ENCODE measurements at places on chromosomes 11 and 22.

GRCh38 chr11:95991101-95991500 lies 67.2 kb upstream of the MTMR2 start:
- DNase-seq, result no peak

DNA sequence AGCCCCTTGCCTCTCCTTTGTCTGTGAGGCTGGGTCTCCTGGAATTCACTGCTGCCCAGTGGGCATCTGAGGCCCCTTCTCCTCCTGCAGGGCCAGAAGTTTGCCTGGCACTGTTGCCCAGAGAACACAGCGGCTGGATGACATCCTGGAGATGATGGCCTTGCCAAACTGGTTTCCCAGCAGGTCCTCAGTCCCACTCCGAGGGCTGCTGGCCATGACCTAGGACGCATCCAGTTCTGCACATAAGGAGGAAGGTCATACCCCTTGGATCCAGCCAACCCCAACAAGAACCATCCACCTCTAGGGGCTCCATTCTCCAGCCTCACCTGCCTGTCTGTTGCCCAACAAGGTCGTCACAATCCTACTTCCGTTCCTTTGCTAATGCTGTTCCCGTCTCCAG lies 3.4 kb upstream of the SMTN start:
- no peak for DNase-seq

DNA sequence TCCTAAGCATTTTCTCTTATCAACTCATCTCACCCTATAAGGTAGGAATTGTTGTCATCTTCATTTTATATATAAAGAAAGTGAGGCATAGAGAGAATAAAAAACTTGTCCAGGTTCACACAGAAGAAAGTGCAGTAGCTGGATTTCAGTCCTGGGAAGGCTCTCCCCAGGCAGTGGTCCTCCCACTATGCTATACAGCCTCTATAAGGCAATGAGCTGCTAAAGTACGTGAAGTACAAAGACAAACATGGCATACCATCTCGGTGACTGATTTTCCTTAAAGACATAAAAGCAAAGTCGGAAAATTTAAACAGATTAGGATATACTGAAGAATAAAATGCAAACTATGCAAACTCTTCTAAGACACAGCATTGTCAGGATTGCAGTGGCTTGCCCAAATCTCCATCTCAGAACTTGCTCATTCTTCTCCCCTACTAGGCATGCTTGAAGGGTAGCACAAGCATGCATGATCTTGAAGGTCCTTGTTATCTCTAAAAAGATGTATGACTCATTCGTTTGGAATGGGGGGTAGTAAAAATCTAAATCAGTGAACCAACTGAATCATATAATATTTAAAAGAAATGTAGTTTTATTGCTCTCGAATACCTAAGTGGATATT lies 97.8 kb upstream of the CSNK2A3 start:
- peak; percentile 18 for DNase-seq

DNA sequence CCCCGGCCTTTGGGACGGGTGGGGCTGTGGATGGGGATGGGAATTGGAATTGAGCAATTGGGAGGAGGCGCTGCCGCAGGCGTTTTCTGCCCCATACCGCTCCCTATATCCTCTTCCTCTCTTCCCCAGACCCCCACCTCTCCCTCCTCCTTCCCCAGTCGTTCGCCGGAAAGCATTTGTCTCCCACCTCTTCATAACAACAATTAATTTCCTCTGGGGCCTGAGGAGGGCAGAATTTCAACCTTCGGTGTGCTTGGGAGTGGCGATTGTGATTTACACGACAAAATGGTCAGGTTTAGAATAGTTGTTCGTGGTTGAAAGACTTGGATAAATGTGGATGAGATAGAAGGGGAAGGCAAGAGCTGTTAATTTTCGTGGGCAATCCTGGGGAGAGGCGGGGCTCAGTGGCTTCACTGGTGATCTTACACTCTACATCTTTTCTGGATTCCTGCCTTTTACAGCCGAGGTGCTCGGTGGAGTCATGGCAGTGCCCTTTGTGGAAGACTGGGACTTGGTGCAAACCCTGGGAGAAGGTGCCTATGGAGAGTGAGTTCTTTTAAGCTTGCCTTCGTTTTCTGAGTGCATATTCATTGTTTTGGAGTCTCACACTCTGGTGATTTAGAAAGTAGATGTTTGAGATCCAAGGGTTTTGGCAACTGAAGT lies 1.5 kb downstream of the CHEK1 start:
- DNase-seq, result peak; percentile 79

DNA sequence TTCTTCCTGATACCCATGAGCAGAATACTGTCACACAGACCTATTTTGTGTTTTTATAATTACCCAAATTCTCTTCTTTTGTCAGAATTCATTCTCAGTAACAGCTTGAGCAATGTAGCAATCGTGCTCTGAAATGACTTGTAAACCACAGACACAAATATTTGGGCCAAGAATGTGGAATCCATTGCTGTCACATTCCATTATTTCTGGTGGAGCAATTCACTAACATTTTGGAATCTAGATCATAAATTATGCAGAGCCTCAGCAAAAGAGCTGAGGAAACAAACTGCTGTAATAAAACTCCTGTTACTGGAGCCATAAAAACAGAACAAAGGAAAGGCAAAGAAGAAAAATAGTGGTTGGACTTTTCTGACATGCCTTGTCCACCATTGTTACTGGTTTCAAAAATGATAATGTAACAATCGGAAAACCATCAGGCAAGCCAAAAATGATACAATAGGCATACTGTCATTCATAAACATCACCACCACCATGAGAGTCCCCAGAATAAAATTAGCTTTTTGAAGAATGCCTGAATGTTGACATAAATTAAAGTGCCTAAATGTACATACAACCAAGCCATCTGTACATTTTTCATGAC lies 223.4 kb upstream of the PITPNB start:
- peak; percentile 95 for DNase-seq

GRCh38 chr11:130037881-130038585 lies 31.7 kb upstream of the APLP2 start:
- no peak for DNase-seq

DNA sequence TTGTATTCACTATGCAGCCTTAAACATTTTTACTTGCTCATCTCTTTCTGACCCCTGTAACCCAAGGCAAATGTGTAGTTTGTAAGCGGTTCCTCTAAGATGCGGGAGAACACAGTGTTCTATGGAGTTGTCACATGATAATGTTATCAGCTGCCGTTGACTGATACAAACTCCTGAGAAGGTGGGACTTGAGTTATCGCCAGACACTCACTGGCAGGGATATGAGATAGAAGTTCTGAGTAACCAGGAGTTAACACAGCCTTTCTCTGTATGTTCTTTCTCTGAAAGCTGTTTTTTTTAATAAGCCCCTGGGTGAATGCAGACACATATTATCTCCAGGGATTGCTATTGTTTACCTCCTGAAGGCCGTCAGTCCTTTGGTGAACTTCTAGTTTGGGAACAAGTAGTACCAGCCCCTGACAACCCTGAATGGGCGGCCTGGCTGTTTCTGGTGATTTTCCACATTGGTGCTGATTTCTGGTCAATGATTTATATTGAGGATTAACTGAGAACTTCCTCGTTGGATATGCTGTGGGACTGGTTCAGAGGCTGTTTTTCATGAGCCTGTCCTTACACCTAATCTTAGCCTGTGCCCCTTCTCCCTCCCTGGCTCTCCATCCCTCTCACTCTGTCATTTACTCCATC lies 155.3 kb upstream of the RASSF10 start:
- no peak for DNase-seq

GRCh38 chr22:49466878-49467595 lies 360.6 kb downstream of the BRD1 start:
- DNase-seq, result no peak

DNA sequence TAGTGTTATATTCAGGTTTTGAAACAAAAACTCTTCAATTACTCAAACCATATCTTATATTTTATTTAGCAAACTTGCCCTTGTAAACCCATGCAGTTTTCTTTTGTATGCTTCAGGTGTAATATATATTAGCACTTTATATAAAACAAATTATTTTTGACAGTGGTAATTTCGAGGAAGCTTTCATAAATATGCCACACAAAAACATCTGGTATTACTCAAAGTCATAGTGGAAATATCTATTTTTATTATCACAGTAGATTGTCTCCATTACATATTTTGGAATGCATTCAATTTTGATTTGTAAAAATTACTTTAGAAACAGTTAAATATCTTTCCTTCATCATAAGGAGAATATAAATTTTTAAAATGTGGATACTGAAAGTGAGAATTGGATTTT lies 89.1 kb upstream of the FIBIN start:
- no peak for DNase-seq

GRCh38 chr11:85295694-85296271 lies 331.4 kb downstream of the DLG2 start:
- no peak for DNase-seq

- DNase-seq, result no peak
These were observed 6.6 kb downstream of the NEAT1 start for GRCh38 chr11:65429068-65429681.

- DNase-seq, result no peak
These were observed 20.9 kb upstream of the PARVG start for GRCh38 chr22:44159811-44160210.

DNA sequence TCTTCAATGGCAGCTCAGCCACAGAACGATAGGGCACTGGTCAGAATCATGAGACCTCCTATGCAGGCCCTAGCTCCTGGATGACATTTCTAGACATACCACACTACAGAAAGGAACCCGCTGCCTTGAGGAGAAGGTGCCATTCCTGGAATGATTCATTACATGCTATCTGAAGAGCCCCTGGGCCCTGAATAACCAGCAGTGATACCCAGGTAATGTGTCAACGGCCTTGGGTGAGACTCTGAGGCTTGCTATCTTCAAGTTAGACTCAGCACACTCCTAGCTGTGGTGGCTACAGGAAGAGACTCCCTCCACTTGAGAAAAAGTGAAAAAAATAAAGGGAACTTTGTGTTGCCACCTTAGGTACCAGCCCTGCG lies 161.2 kb upstream of the GRIA4 start:
- no peak for DNase-seq

DNA sequence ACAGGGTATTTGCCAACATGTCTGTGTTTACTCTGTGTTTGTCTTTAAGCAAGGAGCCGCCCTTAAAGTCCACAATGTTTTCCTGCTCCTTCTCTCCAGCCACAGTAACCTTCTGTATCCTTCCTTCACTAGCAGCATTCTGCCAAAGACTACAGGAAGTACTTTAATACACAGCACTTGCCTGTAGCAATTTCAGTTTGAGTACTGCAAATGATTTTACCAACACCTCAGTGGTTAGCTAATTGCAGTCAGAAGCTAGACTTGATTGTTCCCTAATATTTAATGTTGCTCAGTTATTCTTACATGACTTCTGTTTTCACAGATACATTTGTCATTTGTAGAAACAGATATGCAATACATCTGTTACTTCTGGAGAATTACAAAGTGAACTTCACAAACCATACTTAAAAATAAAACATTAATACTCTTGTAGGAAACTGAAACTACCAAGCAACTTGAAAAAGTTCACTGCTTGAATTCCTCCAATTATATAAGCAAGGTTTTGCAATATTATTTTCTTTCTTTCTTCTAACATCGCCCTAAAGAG lies 69.1 kb downstream of the FCHSD2 start:
- DNase-seq, result no peak

DNA sequence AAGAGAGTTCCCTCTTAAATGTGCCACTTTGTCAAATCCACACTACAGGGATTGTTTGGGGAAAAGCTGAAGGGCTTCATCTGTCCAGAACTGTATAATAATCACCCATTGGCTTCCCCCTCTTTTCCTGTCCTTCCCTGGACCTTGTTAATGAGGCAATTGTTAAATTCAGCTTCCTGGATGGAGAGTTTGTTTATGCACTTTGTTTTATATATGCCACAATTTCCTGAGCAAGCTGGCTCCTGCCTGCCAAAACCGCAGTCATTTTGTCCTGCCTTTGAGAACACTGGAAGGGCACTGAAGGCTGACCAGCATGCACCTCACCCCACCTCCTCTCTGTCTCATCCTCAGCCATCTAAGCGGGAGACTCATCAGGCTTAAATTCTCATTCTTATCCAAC lies 86.2 kb downstream of the MSANTD4 start:
- DNase-seq, result no peak

GRCh38 chr11:9739123-9739900 lies 75.4 kb downstream of the SWAP70 start:
- DNase-seq, result no peak

- no peak for DNase-seq
These were observed 41.3 kb downstream of the LRP5 start for GRCh38 chr11:68353669-68354068.

DNA sequence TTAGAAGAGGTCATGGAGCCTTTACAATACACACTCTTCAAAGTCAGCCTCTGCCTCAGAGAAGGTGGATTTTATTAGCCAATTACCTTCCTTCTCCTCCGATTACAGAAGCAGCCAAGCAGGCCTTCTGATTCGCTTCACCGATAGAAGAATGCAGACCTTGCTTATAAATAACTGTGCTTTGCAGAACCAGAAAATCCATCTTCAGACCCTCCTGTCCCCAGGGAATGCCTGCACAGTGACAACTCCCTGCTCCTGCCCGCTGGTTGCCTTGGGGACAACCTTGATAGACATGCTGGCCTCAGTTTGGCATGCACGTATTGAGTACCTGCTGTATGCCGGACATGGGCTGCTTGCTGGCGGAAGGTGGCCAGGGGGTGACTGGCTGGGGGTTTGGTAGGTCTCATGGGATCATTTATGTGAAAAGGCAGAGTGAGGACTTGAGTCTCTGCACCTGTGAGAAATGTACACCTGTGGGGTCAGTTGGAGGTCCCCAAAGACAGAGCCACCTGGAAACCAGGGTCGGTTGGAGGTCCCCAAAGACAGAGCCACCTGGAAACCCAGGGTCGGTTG lies 1238.7 kb downstream of the BRD1 start:
- no peak for DNase-seq

DNA sequence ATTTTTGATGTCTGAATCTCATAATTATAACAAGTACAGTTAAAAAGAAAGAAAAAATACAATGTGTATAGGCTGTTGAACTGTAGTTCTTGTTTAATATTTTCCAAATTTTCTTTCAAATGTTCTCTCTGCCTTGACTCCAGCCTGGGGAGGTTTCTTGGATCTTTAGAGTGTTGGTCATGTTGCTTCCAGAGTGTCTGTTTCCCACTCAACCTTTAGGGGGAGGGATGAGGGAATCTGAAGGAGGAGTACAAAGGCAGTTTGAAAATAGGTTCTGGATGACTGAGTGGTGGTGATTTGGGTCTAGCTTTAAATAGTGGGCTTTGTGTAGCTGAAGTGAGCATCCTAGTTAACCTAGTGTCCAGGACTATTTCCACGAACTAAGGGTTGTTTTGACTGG lies 2.0 kb downstream of the CTNND1 start:
- no peak for DNase-seq

GRCh38 chr11:131913267-131913666 lies 542.9 kb downstream of the NTM start:
- no peak for DNase-seq

DNA sequence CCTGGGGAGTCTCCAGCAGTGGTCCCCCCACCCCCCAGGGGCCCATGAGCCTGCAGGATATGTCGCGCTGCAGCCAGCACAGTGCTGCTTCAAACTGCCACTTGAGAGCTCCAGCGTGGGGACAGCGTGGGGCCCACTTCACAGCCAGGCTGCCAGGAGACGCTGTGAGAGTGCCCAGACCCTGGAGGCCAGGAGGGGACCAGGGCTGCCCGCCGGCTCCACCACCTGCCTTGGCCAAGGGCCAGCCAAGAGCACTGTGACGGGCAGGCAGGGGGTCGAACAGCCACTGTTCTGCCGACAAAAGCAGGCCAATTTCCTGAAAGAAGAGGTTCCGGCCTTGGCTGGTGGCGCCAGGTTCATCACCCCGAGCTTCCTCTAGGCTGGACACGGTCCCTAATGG lies 60.2 kb downstream of the FLRT1 start:
- DNase-seq, result no peak
